ENCODE measurements at places on chromosomes 3 and 15. TPM values are rescaled to one million over a fixed set of nuclear protein-coding genes. Genes with fewer than 3 reads are reported as not detected.

DNA sequence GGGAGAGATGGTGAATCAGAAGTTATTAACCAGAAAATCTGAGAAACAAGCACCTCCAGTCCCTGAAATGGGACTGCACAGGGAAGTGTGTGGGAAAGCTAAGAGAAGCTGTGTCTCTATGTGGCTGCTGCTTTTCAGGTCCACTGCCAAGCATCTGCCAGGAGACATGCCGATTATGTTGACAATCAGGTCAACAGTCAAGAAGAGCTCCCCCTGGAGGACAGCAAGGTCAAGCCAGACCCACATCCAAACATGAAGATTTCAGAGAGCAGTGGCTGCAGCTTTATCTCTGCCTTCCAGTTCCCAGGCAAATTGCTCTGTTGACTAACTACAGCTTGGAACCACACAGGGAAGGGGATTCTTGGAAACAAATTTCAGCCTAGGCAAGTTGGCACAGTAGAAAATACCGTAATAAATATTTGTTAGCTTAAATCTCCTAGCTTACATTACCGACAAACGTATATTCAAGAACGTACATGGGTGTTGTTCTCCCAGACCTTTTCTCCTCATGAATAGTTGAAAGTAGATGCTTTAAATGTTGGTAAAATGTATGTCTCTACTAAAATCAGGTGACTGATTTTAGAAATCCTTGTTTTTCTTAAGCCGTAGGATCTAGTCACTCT is 394.5 kb upstream of the RARB start:
- DNase-seq: no peak

Gene CMTM8
- polyA plus RNA-seq: 2.5 TPM

GRCh38 chr15:59360896-59361295 is 11.8 kb downstream of the MYO1E start:
- no peak for DNase-seq

DNA sequence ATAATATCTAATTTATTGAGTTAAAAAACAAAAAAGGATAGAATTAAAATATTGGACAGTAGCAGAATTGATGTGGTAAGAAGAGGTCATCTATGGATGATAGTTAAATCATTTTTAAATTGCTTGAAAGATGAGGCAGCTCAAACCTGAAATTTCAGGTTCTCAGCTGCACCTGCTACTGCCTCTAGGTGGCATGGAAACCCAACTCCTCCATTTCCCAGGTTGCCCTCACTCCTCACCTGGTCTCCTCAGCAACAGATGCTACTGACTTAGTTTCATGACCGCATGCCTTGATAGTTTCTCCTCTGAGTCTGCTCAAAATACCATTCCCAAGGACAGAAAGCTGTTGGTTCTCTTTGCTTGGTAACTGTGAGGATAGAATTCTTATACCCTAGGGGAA is 148.1 kb downstream of the ABHD5 start:
- DNase-seq: no peak

Gene SNX33
- 28.3 TPM for polyA plus RNA-seq

- peak; percentile 79 for DNase-seq
Measured at GRCh38 chr3:179666436-179667035, 13.7 kb downstream of the USP13 start.

Gene TM4SF18
- 7.0 TPM for polyA plus RNA-seq

DNA sequence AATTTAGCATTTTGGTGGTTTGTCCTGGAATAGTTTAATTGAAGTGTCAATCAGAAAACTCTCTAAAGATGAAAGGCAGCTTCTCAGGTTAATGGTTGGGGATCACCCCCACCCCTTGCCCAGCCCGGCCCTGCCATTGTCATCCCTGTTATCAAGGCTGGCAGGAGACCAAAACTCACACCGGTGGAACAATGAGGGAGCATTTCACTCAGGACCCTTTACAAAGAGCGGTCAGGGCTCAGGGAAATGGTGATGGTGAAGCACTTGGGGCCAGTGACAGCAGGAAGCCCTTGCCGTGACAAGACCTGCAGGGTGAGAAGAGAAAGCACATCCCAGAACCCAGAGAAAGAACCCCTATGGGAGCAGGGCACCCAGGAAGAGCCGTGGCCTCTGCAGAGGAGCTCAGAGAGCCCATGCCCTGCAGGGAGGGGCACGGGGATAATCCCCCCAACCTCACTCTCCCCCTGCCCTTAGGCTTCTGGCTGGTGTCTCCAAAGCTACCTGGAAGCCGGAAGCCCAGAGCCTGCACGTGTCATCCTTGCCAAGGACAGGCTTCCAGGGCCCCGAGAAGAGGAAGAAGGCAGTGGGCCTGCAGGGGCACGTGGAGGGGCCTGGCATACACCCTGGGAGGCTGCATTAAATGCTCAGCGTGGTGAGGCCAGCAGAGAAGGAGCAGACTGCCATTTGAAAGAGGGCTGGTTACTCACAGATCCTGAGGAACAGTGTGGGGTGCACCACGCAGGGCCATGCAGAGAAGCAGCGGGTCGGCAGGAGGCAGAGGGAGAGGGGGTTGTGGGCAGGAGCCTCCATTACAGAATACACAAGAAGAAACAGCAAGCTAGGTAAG is 80.6 kb upstream of the PRR20G start:
- no peak for DNase-seq

GRCh38 chr3:139430493-139430892 is 41.0 kb upstream of the COPB2 start:
- DNase-seq: no peak

Data from ovary (tissue), 10 donors.